ENCODE measurements at places on chromosomes 2 and 18.

DNA sequence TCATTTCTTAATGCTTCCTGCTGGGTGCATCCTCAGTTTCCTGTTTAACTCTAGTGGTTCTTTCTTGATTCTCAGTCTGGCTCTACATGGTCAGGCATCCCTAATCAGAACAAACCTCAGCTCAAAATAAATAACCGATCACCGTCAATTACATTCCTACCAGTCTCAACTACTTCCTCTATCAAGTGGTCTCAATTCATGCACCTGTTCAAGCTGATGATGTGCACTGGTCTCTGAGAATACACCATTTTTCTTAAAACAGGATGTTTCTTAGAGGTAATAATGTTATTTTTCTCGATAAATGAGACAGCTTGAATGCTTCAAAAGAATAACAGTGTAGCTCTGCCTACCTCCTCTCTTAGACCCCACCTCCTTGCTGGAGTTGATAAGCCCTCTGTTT, 420.9 kb downstream of the SOCS6 start:
- no peak for DNase-seq

DNA sequence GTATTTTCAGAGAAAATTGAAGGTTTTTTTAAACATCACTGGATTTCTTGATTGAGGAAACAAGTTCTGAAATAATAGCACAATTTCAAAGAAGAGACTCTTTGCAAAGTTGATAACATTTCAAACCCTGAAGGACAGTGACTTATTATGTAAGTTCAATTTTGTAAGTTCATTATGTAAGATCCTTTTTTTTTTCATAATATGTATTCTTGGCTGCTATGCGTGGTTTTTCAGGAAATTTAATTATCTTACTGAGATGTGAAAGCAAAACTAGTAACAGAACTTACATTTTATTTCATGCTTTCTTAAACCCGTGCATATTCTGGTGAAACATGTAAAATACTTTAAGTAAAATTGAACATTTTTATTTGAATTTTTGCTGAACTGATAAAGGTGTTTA, 65.4 kb downstream of the RIF1 start:
- DNase-seq, result no peak

DNA sequence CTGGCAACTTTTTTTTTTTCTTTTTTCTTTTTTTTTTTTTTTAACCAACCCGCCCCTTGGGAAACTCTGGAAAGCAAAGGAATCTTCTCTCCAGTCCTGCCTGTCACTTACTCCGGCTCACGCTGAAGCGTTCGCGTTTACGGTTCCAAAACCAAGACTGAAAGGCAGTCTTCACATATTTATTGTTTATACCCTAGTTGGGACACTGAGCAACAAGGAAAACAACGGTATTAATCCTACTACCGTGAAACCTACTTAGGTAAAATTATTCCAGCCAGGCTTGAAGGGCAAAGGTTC, 125.4 kb downstream of the OSBPL1A start:
- DNase-seq, result no peak

GRCh38 chr2:39434233-39434897, 2.7 kb downstream of the MAP4K3 start:
- no peak for DNase-seq

DNA sequence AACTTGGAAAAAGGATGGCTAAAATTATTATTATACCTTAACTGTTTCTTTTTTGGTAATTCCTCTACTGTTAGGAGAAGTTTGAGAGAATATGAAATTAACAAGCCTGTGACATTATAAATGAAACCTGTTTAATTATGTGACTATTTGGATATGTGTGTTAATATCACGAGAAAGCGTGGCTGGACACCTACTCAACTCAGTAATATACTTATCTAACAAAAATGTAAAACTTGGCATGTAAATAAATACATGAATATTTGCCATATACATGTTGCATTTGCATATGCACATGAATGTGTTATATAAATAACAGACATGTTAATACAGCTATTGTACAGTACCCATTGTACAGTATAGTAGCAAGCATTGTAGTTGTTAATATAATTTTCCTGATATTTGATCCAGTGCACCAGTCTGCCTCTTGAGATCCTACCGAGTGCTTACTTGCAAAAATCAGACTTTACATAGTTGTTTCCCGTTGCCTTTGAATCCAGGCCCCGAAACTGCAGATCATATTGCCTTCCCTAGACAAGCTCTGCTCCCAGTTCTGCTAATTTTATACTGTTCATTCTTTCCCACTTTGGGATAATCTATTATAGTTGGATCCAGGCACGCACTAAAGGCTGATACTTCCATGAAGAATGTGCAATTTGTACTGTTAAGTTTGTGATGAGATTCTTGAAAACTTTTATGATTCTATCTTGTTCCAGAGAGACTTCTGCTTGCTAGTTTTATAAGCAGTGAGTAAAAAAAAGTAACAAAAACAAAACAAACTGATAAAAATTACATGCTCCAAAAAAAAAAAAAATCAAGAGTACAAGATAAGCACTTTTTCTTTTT, 395.6 kb downstream of the ARHGAP15 start:
- DNase-seq, result no peak

- DNase-seq, result no peak
Measured at GRCh38 chr18:24488824-24489493, 28.5 kb downstream of the HRH4 start.

DNA sequence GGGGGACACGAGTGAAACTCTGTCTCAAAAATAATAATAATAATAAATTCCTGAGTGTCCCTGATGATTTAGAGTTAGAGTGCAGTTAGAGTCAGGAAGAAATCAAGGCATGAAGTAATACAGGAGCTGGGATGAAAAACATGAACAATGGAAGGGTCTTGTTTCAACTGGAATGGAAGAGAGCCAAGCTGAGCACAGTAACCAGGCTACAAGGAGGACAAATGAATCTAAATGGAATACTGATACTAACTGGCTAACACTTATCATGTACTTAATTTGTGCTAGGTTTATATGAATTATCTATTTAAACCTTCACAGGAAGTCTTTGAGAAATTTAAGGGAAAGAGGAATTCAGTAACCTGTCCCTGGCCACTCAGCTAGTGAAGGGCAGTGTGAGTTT, 38.8 kb upstream of the PSME4 start:
- no peak for DNase-seq

DNA sequence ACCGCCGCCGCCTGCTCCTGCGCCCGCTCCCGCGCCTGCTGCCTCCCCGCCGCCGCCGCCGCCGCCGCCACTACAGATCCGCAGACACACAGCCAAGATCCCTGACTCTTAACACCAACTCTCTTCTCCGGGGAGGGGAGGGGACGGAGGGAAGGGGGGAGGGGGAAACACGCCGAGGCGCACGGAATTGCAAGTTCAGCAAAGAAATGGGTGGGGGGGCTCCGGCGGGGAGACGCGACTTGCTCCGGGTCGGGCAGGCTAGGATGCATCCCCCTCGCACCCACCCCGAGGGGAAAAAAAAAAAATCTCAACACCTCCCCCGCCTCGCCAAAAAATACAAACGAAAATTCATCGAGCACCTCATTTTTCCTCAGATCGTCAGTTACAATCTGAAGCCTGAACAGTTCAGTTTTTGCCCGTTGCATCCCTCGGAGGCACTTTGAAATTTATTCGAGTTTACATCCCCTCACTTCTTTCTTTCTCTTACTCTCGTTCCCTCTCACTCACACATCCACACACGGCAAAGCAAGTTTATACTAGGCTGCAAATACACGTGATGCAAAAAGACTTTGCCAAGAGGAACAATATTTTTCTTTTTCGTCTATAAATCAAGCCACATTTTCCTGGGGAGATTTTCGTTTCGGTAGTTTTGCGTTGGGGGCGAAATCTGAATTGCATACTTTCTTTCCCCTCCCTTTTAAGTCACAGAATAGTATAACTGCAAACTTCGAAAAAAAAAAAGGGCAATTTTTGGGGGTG, at the start of gene TCF4:
TCF4 (minus strand) TSS at position 82 of the 759 bp plus-strand sequence. CDS start 1,076 bp downstream, outside the sequence.
- peak; percentile 8 for DNase-seq

DNA sequence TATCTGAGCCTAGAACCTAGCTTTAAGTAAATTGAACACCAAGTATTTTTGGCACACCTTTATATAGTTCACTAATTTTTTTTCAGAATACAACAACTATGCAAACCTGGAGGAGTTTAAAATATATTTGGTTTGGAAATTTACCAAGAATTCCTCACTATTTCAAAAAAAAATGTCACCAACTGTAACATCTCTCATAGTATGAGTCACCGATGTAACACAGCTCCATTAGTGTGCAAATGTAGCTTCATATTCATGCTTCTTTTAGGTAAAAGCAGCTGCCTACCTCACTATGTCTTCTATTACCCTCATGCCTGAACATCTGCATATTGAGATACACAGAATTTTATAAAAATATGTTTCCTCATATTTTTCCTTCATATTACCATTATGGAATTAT, 80.5 kb downstream of the NRXN1 start:
- no peak for DNase-seq

DNA sequence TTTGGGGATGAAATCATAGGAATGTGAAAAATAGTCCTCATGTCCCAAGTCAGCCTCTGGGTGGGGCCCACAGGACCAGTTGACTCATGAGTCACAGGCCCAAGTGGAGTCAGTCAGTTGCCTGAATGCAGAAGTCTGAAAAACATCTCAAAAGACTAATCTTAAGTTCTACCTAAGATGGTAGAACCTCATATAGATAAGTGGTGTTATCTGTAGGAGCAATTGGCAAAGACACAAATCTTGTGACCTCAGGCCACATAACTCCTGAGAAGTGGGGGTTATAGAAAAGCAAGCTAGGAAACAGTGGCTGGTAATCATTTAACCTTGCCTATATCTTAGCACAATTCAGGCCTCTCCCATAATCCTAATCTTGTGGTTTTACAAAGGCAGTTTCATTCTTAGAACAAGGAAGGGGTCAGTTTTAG, 257.1 kb upstream of the SPOPL start:
- DNase-seq, result no peak

GRCh38 chr18:58761970-58762780, 90.9 kb downstream of the MALT1 start:
- no peak for DNase-seq

- DNase-seq, result no peak
Measured at GRCh38 chr2:168180483-168180882, 66.9 kb downstream of the STK39 start.

GRCh38 chr2:231321556-231322334, 73.8 kb upstream of the B3GNT7 start:
- DNase-seq, result no peak

DNA sequence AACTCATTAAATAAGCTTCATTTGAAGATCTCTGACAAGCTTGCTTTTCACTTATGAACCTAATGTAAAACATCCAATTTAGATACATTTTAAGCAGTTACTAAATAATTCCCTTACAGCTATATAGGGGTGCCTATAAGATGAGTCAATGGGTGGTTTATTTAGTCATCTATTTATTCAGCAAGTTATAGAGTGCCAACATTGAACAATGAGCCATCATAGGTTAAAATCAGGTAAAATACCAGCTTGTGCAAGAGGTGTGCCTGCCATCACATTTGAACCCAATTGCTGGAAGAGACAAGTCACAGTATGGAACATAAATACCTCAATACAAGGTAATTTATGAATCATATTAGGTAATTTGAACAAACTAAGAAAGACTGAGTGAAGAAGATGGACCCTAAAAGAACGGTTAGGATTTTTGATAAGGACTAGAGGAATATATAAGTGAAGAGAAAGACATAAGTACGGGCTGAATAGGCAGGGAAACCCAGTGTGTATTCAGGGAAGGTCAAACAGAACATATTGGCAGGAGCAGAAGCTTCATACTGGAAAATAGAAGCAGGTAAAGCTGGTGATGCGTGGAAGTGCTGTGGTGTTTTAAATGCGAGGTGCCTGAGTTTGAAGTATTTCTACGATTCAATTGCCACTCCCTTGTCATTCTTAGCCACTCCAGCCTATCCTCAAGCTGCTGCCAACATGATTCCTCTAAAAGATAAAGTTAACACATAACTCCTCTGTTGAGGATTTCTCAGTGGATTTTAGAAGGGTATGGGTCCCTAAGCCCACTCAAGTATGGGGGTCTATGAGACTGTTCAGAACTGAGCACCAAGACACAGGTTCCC, 18.9 kb upstream of the STAT4 start:
- no peak for DNase-seq

- no peak for DNase-seq
Measured at GRCh38 chr2:136696438-136696837, 68.9 kb upstream of the THSD7B start.

DNA sequence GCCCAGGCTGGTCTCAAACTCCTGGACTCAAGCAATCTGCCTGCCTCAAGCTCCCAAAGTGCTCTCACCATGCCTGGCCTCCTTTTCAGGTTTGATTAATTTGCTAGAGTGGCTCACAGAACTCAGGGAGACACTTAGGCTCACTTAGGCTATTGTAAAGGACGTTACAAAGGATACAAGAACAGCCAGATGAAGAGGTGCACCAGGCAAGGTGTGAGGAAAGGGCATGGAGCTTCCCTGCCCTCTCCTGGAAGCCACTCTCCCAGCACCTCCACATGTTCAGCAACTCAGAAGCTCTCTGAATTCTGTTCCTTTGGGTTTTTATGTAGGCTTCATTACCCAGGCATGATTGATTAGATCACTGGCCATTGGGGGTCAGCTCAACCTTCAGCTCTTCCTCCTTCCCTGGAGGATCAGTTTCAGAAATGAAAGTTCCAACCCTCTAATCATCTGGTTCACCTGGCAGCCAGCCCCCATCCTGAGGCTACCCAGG, 78.7 kb upstream of the RGPD5 start:
- no peak for DNase-seq

GRCh38 chr2:100655936-100656534, 93.2 kb downstream of the PDCL3 start:
- no peak for DNase-seq

DNA sequence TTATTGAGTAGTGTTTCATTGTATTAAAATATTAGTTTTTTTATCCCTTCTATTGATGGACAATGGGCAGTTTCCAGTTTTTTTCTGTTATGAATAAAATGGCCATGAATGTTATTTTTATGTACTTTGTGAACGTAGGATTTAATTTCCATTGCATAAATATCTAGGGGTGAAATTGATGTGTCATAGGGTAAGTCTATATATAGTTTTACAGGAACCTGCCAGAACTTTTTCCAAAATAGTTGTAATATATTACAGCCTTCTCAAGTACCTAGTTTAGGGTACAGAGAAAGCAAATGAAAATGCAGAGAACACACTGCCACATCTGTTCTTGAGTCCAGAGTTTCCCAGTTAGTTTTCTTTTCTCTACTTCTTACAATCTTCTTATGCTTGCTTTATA, 378.6 kb downstream of the MEIS1 start:
- no peak for DNase-seq

DNA sequence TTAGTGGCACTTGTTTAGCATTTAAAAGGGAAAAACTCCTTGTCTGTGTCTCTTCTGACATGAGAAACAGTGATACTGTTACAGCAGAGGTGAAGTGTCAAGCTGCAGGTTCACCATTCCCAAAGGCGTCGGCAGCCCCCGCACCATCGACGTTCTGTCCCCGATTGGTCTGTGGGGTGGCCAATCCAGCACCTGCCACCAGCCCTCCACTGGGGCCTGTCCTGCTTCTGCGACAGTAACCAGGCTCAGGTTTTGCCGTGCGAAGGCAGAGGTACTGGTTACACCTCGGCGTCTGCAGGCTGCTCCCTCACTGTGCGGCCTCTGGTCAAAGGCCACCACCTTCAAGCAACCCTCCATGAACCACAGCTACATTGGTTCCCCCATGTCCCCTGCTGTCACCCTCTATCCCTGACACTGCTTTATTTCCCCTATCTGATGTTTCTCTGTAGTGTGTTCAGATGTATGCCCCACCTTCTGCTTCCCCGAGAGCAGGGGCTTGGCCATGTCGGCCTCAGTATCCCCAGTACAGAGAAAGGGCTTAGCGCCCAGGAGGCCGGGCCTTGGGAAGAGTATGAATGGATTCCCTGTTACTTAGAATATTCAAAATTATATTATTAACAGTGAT, 8.6 kb upstream of the ESPNL start:
- DNase-seq, result no peak

All from T-helper 1 cell (primary cell).